Muscle of arm (tissue), 14 donors: ENCODE measurements at places on chromosomes 1 and 21.

- DNase-seq: no peak
These were observed 17.9 kb upstream of the PWP2 start for GRCh38 chr21:44089001-44089911.

DNA sequence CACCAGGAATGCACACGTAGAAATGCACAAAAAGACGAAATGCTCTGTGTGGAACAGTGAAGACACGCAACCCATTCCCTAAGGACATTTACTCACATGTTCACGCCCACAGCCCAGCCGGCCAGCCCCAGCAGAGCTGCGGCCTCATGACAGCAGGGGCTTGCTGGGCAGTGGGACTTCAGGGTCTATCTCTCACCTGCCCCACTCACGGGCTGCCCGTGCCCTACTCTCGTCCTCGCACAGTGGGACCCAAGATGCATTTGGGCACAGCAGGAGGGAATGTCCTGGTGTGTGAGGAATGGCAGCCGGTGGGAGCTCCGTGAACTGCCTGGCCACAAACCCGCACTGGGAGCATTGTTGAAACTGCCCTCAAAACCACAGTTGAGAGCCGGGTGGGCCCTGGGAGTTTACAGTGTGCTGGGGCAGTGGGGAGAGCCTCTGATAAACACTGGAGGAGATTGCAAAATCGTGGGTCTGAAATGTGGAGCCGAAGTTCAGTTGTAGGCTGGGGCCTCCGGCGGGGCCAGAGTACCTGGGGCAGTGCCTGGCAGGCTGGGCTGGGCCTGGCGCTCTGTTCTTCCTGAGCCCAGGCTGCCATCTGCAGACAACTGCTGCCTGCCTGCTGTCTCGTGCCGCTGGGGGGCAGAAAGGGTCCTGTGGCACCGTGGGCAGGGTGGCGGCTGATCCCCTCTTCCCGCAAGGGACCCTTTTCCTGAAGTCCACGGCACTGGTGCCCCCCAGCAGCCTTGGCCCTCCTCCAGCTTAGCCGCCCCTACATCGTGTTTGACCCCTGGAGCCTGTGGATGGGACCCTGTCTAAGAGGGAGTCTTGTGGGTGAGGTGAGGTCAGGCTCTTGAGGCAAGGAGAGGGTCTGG, 20.7 kb upstream of the POFUT2 start:
- no peak for DNase-seq

DNA sequence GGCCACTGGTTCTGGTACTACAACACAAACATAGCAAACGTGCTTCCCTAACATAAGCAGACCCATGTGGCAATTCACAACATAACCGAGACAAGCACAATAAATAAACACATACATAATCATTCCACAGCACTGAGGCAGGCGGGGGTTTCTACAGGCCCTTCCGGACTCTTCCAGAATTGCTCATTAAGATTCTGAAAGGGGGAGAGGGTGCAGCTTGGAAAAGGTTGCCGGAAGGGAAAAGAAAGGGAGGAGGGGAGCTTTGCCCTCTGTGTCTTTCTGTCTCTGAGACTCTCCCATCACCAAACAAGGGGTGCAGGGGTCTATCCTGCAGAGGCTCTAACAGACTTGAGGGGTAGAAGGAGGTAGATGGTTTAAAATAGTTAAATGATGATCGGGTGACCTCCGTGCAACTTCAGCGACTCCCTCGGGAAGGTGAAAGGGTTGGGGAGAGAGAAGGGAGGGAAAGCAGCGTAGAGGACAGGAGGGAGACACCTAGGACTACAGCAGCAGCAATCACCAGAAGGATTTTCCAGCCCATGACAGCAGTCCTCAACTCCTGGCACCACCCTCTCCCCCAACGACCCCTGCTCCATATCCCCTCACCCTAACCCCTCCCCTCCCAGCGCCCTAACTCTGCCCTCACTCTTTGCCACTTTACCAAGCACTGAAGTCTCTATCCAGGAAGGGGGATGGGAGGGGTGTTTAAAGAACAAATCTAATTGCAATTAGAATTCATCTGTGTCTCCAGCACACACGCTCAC, 365.5 kb upstream of the ESRRG start:
- no peak for DNase-seq

DNA sequence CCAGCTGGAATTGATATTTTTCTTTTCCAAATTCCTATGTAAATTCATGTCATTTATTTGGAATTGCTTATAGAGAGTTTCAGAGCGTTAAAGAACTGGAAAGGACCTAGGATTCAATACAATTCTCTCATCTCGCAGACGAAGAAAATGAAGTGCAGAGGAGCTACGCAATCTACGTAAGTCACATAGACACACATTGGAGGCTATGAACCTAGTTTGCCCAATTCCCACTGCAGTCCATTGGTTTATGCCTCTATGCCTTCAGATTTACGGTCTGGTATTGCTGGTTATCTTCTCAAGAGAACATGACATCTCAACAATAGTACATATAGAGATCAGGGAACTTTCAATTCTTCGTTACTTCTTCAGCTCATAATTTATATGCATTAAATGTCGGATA, 971 bp upstream of the RNF2 start:
- no peak for DNase-seq

GRCh38 chr21:36422279-36423098, 37.3 kb downstream of the CHAF1B start:
- no peak for DNase-seq

GRCh38 chr1:8629241-8630091, 188.0 kb downstream of the RERE start:
- DNase-seq: no peak

- DNase-seq: no peak
These were observed 230.9 kb upstream of the IRF2BP2 start for GRCh38 chr1:234840843-234841242.

- DNase-seq: no peak
These were observed 7.5 kb upstream of the LDLRAD2 start for GRCh38 chr1:21804536-21804935.

- DNase-seq: no peak
These were observed 343.9 kb upstream of the DPYD start for GRCh38 chr1:98264727-98265126.

- DNase-seq: no peak
These were observed 80.9 kb upstream of the ZC3H12A start for GRCh38 chr1:37393173-37394120.

GRCh38 chr1:41286486-41286885, 44.4 kb upstream of the SCMH1 start:
- DNase-seq: no peak

GRCh38 chr1:6259491-6260362, 1.2 kb downstream of the GPR153 start:
- DNase-seq: no peak

DNA sequence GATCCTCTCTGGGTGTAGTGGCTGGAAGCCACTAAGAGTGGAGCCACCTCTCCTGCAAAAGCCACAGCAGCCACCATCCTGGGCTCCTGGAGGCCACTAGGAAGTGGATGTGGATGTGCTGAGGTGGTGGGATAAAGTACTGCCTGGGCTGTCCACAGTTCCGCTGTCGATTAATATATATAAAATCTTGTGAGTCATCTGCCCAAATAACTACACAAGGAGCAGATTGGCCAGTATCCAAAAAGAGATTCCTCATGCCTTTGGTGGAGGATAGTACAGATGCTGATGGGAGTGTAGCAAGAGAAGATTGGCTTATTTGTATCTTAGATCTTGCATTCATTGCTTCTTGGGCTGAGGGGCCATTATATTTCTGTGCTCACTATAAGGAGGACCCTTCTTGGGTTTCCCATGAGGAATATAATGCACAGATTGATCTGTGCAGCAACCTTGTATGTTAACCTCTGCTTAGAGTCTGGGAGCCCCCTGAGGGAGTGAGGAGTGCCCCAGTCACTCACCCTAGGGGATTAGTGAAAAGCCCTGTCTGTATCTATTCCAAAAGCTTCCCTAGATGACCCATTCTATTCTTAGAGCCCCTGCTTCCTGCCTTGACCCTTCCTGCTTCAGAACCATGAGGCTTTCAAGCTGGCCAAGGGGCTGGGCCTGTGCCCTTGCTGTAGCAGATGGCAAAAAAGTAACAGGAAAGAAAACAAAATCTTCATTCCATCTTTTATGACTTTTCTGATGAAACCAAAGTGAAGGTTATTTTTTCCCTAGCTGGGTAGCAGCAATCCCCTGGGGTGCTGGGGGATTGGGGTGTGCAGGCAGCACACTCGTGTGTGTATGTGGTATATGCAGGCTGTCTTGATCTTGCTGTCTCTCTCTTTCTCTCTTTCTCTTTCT, 31.7 kb downstream of the RCSD1 start:
- no peak for DNase-seq

DNA sequence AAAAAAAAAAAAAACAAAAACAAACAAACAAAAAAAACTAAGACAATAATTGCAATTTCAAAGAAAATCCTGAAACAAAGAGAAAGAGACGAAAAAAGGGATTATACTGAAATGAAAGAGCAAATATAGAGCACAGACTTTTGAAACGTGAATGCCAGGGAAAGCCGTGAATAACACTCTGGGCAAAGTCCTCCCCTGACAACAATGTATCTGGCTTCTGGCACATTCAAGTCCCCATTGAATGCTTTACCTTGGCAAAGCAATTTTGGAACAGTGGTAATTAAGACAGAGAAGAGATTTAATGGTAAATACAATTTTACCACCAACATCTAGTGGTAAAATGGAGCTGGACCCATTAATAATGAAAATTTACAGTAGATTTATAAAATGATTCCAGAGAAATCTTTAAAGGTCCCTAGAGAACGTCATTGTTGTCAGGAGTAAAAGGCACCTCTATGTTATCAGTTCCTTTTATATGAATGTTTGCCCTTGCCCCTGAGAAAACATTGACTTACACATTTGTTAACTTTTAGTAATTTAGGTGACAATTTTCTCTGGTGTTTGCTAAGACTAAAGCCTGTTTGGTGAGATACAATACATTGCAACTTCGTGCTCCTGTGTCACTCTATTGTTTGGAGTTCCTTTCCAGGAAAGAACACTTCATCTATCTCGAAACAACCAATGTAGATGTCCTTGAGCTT, 89.7 kb downstream of the GREM2 start:
- no peak for DNase-seq

- no peak for DNase-seq
These were observed 1.3 kb downstream of the FCGR2A start for GRCh38 chr1:161506336-161507223.

- DNase-seq: no peak
These were observed 11.2 kb upstream of the PHC2 start for GRCh38 chr1:33442141-33442540.

DNA sequence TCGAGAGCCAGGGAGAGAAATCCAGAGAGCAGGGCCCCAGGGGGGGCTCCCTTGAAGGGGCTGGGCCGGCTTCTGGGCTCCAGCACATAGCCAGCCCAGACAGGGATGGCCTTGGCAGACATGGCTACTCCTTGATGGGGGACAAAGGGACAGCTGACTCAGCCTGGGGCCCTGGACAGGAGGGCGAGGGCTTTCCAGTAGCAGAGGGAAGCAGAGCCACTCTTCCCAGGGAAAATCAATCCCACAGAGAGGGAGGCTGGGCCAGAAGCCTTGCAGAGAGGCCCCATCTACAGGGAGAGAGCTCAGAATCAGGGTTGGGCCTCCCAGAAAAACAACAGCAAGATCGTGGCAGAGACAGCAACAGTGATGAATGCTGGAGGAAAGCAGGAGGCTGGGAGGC, 15.6 kb downstream of the IGFN1 start:
- DNase-seq: peak; percentile 24

- peak; percentile 99 for DNase-seq
These were observed at the start of gene HNRNPU for GRCh38 chr1:244864253-244865027. TSS of gene HNRNPU (minus strand) at chr1:244864543. CDS start at chr1:244864307, 236 bp downstream.

DNA sequence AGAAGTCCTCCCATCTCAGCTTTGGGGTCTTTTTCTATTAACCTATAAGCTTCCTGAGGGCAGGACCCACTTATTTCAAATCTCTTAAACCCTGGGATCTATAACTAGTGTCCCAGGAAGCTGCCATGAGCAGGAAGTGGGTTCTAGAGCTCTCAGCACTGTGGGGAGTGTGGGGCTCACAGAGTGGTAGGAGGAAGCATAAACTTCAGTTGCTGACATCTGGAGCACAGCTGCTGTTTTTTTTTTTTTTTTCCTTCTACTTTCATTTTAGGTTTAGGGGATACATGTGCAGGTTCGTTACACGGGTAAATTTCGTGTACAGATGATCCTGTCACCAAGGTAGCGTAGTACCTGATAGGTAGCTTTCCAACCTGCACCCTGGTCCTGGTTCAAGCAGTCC, 59.3 kb downstream of the AK4 start:
- no peak for DNase-seq

DNA sequence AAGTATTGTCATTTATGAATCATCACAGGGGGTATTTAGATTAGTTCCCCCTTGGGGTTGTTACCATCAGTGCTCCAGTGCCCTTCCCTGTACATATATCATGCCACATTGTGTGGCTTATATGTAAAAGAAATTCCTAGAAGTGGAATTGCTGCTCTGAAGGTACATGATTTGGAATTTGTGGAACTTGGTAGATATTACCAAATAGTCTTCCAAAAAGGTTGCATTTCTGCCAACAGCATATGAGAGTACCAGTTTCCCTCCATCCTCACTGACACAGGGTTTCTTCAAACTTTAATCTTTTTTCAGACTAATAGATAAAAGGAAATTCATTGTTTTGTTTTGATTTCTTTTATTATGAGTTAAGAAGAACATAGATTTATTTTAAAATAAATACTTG, 41.3 kb downstream of the AKNAD1 start:
- DNase-seq: no peak

DNA sequence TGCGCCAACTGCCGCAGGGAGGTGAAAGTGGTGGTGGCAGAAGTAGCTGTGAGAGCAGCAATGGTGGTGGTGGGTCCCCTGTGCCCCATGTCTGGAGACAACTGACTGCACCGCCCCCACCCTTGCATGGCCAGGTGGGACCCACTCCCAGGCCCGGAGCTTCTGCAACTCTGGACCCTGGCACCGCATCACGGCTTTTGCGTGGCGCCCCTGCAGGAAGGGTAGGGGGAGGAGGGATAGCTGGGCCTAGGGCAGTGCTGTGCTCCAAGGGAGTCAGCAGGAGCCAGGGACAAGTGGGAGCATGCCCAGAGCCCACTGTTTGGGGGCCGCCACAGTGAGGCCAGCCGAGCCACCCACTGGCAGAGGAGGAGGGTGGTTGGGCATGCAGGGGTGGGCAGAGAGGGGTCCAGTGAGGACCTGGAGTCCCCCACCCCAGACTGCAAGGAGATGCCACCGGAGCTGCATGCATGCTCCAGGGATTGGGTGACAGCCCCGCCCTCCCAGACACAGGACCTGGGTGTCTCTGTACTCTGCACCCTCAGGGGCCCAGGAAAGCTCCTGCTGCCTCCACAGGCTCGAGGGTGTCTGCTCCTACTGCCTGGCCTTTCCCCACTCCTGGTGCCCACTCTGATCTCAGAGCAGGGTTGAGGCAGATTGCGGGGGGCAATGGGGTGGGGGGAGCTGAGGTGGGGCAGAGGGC, 9.8 kb upstream of the CTTNBP2NL start:
- no peak for DNase-seq

GRCh38 chr1:81832573-81832972, 31.8 kb downstream of the ADGRL2 start:
- no peak for DNase-seq
